ENCODE measurements at places on chromosomes 6 and 20.
A peak's percentile ranks its signal among the peaks of the same experiment; 100 is the strongest.

DNA sequence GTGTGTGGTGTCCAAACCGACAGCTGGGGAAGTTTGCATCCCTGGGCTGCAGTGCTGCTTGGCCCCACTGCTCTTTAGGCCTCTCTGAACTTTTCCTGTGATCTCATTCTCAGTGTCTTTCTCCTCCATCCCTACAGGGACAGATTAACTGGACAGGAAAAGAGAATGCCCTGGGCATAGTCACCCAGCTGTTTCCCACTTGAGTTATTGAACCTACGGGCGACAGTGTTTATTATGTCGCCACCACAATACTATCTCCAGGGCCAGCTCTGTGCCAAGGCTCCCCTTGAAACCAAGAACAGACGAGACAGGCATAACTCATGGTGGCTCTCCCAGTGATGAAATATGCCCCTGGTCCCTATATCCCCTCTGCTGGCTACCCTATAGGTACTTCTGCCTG lies 147.8 kb upstream of the EPHA7 start:
- no peak for DNase-seq

- DNase-seq: peak; percentile 81
These were observed 12.0 kb downstream of the SLC12A5 start for GRCh38 chr20:46040902-46041535.

GRCh38 chr6:79513111-79513510 lies 24.1 kb downstream of the LCA5 start:
- no peak for DNase-seq

DNA sequence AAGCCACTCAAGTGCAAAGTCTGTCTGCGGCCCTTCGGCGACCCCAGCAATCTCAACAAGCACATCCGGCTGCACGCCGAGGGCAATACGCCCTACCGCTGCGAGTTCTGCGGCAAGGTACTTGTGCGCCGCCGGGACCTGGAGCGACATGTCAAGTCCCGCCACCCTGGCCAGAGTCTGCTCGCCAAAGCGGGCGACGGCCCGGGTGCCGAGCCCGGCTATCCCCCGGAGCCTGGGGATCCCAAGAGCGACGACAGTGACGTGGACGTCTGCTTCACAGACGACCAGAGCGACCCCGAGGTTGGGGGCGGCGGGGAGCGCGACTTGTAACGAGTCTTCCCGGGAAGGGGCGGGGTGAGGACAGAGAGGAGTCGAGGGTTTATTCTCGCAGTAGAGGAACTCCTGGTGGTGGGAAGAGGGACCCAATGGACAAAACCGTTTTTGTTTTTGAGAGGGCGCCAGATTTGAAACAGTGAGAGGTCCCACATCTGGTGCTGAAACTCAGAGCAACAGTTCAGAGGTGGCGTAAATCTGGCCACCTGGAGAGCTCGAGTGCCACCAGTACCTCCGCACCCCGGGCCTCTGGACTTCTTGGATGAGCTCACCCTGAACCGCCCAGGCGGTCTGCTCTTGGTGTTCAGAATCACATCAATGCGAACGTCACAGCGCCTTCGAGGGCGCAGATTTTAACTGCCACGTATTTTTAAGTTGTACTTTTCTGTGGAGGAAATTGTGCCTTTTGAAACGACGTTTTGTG lies 8.0 kb downstream of the PRDM13 start:
- no peak for DNase-seq

DNA sequence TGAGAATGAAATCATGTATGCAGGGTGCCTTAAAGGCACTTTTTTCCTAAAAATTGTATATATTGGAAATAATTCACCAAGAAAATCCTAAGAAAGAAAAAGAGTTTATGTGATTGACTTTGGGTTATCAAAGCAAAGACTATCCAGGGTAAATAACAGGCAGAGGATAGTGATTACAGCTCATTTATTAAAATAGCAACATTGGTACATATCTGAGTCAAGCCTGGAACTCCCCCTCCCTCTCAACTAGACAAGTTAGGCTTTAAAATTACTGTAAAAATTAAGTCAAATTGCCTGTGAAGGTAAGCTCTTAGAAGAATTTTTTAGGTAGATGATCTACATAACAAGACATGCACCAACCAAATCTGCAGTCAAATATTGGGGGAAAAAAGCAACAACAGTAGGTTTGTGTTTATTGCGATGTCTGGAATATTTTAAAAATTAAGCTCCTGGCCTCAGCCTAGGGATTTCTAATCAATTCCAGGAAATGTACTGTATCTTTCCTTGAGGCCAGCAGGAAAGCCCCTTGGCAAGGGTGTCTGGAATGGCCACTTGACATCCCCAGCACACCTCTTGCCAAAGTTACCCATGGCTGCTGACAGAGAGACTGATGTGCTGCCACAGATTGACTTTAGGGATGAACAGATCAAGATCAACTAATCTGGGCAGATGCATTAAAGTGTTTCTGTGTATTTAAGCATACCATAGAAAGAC lies 31.2 kb upstream of the HBS1L start:
- DNase-seq: no peak

DNA sequence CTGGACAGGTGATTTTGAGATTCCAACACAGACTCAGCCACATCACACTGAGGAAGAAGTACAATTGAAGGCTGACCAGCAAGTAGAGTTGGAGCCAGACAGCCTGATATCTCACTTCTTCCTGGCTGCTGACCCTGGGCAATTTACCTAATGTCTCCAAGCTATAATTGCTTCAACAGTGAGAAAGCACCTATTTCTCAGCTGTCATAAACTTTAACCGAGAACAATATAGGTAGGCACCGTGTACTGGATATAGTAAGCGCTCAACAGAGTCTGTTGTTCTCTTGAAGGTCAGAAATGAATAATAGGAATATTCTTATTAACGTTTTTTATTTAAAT lies 28.3 kb downstream of the STX7 start:
- no peak for DNase-seq

GRCh38 chr6:70669133-70669532 lies 1.4 kb downstream of the SMAP1 start:
- no peak for DNase-seq

DNA sequence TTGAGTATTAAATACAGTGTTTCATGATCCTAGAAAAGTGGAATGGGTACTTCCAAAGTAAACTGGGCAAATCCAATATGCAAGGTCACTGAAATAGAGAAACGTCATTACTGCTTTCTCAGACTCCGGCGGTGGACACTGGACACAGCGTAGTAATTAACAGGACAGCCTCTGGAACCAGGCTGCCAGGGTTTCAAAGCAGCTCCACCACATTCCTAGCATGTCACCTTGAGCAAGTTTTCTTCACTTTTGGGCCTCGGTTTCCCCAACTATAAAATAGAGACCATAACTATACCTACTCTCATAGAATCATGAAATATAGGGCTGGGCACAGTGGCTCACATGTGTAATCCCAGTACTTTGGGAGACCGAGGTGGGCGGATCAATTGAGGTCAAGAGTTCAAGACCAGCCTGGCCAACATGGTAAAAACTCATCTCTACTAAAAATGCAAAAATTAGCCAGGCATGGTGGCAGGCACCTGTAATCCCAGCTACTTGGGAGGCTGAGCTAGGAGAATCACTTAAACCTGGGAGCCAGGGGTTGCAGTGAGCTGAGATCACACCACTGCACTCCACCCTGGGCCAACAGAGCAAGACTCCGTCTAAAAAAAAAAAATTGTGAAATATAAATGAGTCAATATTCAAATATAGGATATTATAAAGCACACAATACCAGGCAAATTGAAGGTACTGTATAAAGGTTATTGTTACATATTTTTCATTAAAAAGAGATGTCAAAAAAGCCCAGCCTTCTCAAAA lies 24.9 kb downstream of the ARHGAP18 start:
- no peak for DNase-seq
